ENCODE measurements at places on chromosomes 3 and 15. TPM values are rescaled to one million over a fixed set of nuclear protein-coding genes. Genes with fewer than 3 reads are reported as not detected.

The SPATA12 gene
- total RNA-seq = 0.46 TPM

The HYAL1 gene
- total RNA-seq = 0.50 TPM

The DCUN1D1 gene
- total RNA-seq = 18.6 TPM

The DLL4 gene
- total RNA-seq = 0.35 TPM

The CTXN2 gene
- not detected for total RNA-seq

The ZNF80 gene
- not detected for total RNA-seq

The ACSBG1 gene
- total RNA-seq = 0.39 TPM

The GOLGA6L7 gene
- not detected for total RNA-seq

The FBXO40 gene
- not detected for total RNA-seq

The EPHA6 gene
- not detected for total RNA-seq

The RPL39L gene
- total RNA-seq = 55.3 TPM

The FRMD4B gene
- total RNA-seq = 1.3 TPM

The MYRIP gene
- not detected for total RNA-seq

The SCAMP5 gene
- 11.2 TPM for total RNA-seq

The CD96 gene
- total RNA-seq = not detected

The INAFM2 gene
- 6.8 TPM for total RNA-seq

The SCAANT1 gene
- total RNA-seq = not detected

The SPRED1 gene
- 5.8 TPM for total RNA-seq

The IMPG2 gene
- total RNA-seq = not detected

The CD200 gene
- not detected for total RNA-seq

Measured in A549 treated with RU486 at 1 μM for 4 hours (cell line).